Body of pancreas (tissue), 4 donors: ENCODE measurements at places on chromosomes 7 and 10.

DNA sequence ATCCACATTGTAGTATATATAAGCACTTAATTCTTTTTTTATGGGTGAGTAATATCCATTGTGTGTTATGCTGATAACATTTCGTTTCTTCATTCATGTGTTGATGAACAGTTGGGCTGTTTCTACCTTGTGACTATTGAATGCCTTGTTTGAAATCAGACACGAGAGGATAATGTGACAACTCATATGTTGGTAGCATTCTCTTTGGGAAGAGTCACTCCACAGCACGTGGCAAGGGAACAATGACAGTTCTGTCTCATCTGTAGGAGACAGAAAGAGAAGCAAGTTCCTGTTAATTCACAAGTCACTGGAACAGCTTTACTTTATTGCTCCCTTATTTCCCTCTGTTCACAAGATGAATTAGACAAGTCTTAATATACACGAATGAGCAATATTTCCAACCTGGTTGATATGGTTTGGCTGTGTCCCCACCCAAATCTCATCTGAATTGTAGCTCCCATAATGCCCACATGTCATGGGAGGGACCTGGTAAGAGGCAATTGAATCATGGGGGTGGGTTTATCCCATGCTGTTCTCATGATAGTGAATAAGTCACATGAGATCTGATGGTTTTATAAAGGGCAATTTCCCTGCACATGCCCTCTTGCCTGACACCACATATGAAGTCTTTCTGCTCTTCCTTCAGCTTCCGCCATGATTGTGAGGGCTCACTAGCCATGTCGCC, 125.3 kb downstream of the SEC23IP start:
- H3K4me3 ChIP-seq = no peak overlapping the region
- no peak overlapping the region for H3K27ac ChIP-seq
- DNase-seq = no peak
- H3K27me3 ChIP-seq = no peaks in the 10 kb centered on the region
- no peaks in the 10 kb centered on the region for H3K4me1 ChIP-seq
- H3K36me3 ChIP-seq = no peaks in the 10 kb centered on the region

GRCh38 chr10:2700626-2701305, 366.6 kb upstream of the PFKP start:
- H3K4me1 ChIP-seq = no peaks in the 10 kb centered on the region
- no peak overlapping the region for H3K4me3 ChIP-seq
- H3K27me3 ChIP-seq = no peaks in the 10 kb centered on the region
- no peaks in the 10 kb centered on the region for H3K36me3 ChIP-seq

- H3K27ac ChIP-seq = no peak overlapping the region
- H3K4me3 ChIP-seq = no peak overlapping the region
- no peaks in the 10 kb centered on the region for H3K4me1 ChIP-seq
- H3K36me3 ChIP-seq = no peaks in the 10 kb centered on the region
Measured at GRCh38 chr7:1112625-1113547, 25.0 kb downstream of the GPER1 start.

DNA sequence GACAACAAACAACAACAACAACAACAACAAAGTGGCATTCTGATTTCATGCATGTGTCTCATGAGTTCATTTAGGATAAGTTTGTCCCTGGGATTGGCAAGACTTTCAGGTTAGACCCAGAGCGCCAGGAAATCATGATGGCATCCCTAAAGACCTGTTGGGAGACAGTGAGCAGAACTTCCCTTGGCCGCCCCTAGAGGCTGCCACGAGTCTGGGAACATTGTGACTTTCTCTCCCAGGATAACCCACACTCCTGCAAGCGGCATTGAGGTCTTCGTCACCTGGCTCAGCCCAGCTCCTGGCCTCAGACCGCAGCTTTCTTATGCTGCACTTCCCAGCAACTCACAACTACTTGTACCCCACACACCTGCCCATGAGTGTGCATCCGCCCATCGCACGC, 80.5 kb upstream of the RNF32 start:
- no peak overlapping the region for H3K4me3 ChIP-seq
- H3K4me1 ChIP-seq = no peaks in the 10 kb centered on the region
- no peaks in the 10 kb centered on the region for H3K36me3 ChIP-seq
- H3K27me3 ChIP-seq = no peaks in the 10 kb centered on the region

DNA sequence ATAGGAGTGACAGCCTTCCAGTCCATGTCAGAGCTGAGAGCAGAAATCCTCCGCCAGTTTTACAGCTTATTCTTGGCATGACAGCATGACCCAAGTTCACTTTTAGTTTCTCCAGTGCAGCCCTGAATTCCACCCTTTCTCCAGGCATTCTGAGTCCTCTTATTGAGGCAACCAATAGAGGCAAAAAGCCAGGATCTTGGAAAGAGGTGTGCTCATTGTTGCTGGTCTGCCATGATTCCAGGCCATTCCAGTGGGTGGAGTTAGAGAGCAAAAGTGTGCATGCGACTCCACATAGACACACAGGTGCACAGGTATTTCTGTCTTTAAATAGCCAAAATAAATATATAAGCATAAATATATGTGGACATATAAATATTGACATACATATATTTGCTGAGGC, 224.7 kb upstream of the ADARB2 start:
- H3K4me3 ChIP-seq = no peak overlapping the region
- H3K27ac ChIP-seq = no peak overlapping the region
- H3K27me3 ChIP-seq = no peaks in the 10 kb centered on the region

- DNase-seq = no peak
- no peaks in the 10 kb centered on the region for H3K36me3 ChIP-seq
- H3K27me3 ChIP-seq = no peaks in the 10 kb centered on the region
- H3K27ac ChIP-seq = no peak overlapping the region
Measured at GRCh38 chr10:133351408-133352318, 4.5 kb downstream of the PRAP1 start.

GRCh38 chr7:38179776-38180226, 1.8 kb downstream of the STARD3NL start:
- no peak for DNase-seq
- H3K27me3 ChIP-seq = no peaks in the 10 kb centered on the region
- peaks cover 16% of the 10 kb centered on the region for H3K4me1 ChIP-seq
- H3K36me3 ChIP-seq = no peaks in the 10 kb centered on the region
- H3K27ac ChIP-seq = no peak overlapping the region
- no peak overlapping the region for H3K4me3 ChIP-seq

- no peak for DNase-seq
- H3K4me1 ChIP-seq = no peaks in the 10 kb centered on the region
- H3K27ac ChIP-seq = no peak overlapping the region
- H3K4me3 ChIP-seq = no peak overlapping the region
- no peaks in the 10 kb centered on the region for H3K27me3 ChIP-seq
- H3K36me3 ChIP-seq = no peaks in the 10 kb centered on the region
Measured at GRCh38 chr10:55287346-55287745, 486.3 kb upstream of the PCDH15 start.

DNA sequence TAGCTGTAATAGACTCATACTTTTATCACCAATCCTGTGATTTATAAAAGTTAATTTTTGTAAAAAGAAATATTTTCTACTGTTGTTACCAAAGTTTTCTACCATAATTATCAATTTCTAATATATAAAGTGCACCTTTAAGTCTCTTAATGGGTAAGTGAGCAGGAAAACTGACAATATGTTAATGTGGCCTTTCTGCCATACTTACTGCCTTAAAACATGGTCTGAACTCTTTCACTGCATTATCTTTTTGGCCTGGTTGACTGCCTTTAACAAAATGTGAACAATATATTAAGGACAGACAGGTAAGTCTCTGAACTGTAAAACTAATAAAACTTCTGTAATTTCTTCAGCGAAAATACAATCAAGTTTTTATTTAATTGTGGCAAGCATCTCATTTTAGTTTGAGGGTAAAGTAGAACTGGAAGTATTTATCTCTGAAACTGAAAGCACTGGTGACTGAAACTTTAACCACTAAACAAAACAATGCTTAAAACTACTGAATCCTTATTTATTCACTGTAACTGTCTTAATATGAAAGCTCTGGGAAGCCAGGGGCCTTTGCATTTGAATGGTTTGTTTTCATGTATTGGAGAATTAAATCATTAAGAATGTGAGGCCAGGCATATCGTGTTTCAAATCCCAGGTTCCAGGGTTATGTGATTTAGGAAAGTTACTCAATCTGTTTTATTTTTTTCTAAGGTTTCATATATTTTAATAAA, 948.8 kb upstream of the POT1 start:
- no peaks in the 10 kb centered on the region for H3K27me3 ChIP-seq
- no peak for DNase-seq
- H3K4me1 ChIP-seq = no peaks in the 10 kb centered on the region
- no peak overlapping the region for H3K27ac ChIP-seq

DNA sequence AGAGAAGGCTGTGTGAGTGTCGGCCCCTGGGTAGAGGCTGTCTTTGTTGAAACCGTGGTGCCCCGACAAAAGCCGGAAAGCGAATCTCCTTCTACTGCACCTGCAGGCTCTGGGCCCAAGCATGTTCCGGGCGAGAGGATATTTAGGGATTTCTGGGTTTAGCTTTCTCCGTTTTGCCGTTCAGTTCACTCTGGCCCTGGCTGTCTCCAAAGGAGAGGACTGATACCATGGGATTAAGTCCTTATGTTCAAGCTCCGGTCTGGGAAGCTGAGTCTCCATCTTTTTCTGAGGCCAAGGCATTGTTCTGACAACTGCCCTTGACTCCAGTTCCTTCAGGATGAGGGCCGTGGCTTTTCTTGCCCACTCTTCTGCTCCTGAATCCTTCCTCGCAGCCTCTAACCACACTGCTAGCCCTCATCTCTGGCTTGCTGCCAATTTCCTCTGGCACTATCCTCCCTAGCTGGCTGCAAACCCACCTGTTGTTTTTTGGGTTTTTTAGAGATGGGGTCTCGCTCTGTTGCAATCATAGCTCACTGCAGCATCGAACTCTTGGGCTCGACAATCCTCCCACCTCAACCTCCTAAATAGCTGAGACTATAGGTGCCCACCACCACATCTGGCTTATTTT, 206.8 kb downstream of the SKIDA1 start:
- H3K27me3 ChIP-seq = no peaks in the 10 kb centered on the region
- H3K36me3 ChIP-seq = no peaks in the 10 kb centered on the region
- DNase-seq = no peak
- H3K4me3 ChIP-seq = no peak overlapping the region
- H3K27ac ChIP-seq = no peak overlapping the region

- no peaks in the 10 kb centered on the region for H3K27me3 ChIP-seq
- DNase-seq = no peak
- H3K4me3 ChIP-seq = no peak overlapping the region
- H3K27ac ChIP-seq = no peak overlapping the region
- no peaks in the 10 kb centered on the region for H3K36me3 ChIP-seq
Measured at GRCh38 chr10:119803264-119803663, 69.4 kb downstream of the MCMBP start.

DNA sequence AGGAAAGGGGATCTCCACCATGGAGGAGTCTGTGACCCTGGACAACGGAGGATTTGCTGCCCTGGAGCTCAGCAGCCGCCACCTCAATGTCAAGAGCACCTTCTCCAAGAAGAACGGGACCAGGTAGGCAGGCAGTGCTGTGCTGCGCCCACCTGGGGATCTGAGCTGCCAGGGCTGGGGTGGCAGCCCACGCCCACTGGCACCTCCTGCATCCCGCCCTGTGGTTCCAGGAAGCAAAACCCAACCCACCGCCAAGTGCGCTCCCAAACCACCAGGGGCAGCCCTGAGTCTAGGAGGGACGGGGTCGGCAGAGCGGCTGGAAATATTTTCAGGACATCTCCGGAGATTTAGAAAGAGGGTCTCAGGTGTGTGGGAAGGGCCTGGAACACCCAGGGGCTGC, 440.3 kb upstream of the FOXK1 start:
- no peak for DNase-seq
- H3K27me3 ChIP-seq = no peaks in the 10 kb centered on the region
- H3K4me3 ChIP-seq = no peak overlapping the region
- no peaks in the 10 kb centered on the region for H3K4me1 ChIP-seq
- H3K36me3 ChIP-seq = no peaks in the 10 kb centered on the region

DNA sequence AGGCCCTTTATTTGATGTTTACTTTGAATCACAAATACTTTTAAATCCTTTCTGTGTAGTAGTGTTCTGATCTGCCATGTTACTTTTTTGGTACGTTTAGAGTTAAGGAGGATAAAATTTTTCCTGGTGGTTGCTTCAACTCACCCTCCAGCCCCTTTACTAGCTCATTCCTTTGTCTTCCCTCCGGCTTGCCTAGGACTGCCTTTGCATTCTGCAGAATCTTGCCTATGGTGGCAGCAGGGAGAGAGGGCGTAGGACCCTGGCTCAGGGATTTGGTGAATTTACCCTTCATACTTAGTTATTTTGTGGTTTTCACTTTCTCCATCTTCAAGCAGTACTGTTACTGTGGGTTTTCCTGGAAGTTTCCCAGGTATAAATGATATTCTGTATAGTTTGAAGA, 833.5 kb downstream of the XPNPEP1 start:
- H3K4me3 ChIP-seq = no peak overlapping the region
- no peaks in the 10 kb centered on the region for H3K27me3 ChIP-seq
- H3K36me3 ChIP-seq = no peaks in the 10 kb centered on the region
- H3K27ac ChIP-seq = no peak overlapping the region

- H3K4me3 ChIP-seq = no peak overlapping the region
- H3K27ac ChIP-seq = no peak overlapping the region
- no peak for DNase-seq
- no peaks in the 10 kb centered on the region for H3K27me3 ChIP-seq
- H3K4me1 ChIP-seq = no peaks in the 10 kb centered on the region
Measured at GRCh38 chr7:43406961-43407360, 175.9 kb upstream of the STK17A start.

GRCh38 chr7:2108071-2108455, 124.7 kb downstream of the MAD1L1 start:
- H3K4me3 ChIP-seq = no peak overlapping the region
- H3K27ac ChIP-seq = no peak overlapping the region
- H3K36me3 ChIP-seq = no peaks in the 10 kb centered on the region
- no peaks in the 10 kb centered on the region for H3K4me1 ChIP-seq

DNA sequence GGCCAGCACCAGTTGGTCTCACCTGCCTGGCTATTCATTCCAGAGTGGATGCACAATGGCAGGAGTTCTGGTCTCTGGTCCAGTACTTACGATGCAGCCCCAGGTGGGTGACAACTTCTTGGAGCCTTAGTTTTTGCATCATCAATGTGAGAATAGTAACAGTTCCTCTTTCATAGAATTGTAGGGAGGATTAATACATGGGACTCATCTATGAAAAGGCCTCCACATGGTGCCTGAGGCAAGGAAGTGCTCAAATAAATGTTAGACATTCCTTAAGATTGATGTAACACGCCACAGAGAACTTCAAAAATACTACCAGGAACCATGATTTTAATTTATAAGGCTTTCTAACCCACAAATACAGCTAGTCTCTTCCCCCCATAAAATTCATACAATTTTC, 120.1 kb upstream of the CHST15 start:
- no peak overlapping the region for H3K27ac ChIP-seq
- no peaks in the 10 kb centered on the region for H3K4me1 ChIP-seq
- H3K36me3 ChIP-seq = no peaks in the 10 kb centered on the region
- no peak for DNase-seq

GRCh38 chr7:31825576-31825975, 138.6 kb downstream of the PPP1R17 start:
- no peak for DNase-seq
- H3K27me3 ChIP-seq = no peaks in the 10 kb centered on the region
- no peaks in the 10 kb centered on the region for H3K4me1 ChIP-seq
- no peak overlapping the region for H3K4me3 ChIP-seq
- no peak overlapping the region for H3K27ac ChIP-seq
